ENCODE measurements at places on chromosomes 3 and 15. TPM values are rescaled to one million over a fixed set of nuclear protein-coding genes. Genes with fewer than 3 reads are reported as not detected.

Gene CLK3
- total RNA-seq: 74.6 TPM

Gene TRAK1
- total RNA-seq: 47.8 TPM

Gene CEP152
- total RNA-seq: 10.1 TPM

Gene ST3GAL6
- total RNA-seq: 10.8 TPM

Gene OR5K2
- not detected for total RNA-seq

Gene GOLGA6D
- total RNA-seq: not detected

Gene CCDC54
- total RNA-seq: not detected

Gene CCR8
- not detected for total RNA-seq

Gene TNFSF10
- 25.3 TPM for total RNA-seq

Gene TUSC7
- total RNA-seq: not detected

Gene GNAT1
- total RNA-seq: not detected

Gene CEP19
- 2.9 TPM for total RNA-seq

DNA sequence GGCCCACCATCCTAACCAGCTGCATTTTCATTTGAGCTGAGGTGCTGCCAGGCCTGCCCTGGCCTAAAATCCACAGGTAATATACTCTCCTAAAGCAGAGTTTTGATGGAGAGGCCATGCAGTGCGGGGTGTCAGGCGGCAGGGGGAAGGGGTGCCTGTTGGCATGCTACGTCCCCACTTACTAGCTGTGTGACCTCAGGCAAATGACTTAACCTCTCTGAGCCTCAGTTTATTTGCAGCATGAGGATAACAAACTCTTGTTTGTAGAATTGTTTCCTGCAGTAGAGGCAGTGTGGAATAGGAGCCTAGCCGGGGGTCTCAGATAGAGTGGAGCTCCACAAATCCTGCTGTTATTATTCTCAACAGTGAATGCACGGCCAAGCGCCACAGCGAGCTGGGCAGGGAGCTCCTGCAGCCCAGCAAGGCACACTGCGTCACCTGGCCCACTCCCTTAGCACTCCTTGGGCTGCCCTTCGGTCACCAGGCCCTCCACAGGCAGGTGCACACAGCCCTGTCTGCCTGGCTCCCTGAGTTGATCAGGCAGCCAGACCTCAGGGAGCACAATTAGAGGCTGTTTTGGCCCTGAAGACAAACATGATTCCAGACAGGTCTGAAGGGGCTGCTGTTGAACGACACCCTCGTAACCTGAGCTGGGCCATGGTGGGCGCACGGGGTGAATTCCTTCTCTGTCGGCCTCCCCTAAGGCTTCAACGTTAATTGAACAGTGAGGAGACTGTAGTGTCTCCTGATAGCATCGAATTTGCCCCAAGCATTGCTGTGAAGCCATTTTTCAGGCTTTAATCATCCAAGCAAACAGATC lies 248.8 kb upstream of the LYSMD4 start:
- no peak for DNase-seq

GRCh38 chr3:123318374-123318773 lies 116.6 kb downstream of the SEC22A start:
- no peak for DNase-seq

GRCh38 chr15:57527382-57528091 lies 64.2 kb upstream of the MYZAP start:
- no peak for DNase-seq

GRCh38 chr15:64597477-64597822 lies 137.1 kb downstream of the ZNF609 start:
- no peak for DNase-seq

- no peak for DNase-seq
Measured at GRCh38 chr15:40197434-40197833, 36.6 kb downstream of the BUB1B start.

- peak; percentile 31 for DNase-seq
Measured at GRCh38 chr15:96122077-96123027, 208.1 kb upstream of the NR2F2 start.

DNA sequence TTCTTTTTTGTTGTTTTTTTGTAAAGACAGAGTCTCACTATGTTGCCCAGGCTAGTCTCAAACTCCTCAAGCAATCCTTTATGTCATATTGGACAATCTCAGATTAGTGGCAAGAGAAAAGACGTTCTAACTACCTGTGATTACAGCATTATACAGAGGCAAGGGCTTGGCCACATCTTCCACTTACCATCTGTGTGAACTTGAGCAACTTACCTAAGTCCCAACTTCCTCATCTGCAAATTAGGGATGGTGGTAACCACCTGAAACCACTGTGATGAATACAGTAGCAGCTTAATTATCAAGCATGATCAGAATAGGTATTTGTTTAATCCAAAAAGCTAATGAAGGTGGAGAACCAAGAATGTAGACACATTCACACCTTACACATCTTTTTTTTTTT lies 16.1 kb downstream of the LRRC2 start:
- peak; percentile 8 for DNase-seq

- DNase-seq: no peak
Measured at GRCh38 chr3:72375237-72376076, 472.8 kb downstream of the SHQ1 start.

GRCh38 chr15:94844198-94844537 lies 612.8 kb downstream of the MCTP2 start:
- DNase-seq: no peak

- no peak for DNase-seq
Measured at GRCh38 chr3:172606021-172606420, 82.8 kb upstream of the TNFSF10 start.

DNA sequence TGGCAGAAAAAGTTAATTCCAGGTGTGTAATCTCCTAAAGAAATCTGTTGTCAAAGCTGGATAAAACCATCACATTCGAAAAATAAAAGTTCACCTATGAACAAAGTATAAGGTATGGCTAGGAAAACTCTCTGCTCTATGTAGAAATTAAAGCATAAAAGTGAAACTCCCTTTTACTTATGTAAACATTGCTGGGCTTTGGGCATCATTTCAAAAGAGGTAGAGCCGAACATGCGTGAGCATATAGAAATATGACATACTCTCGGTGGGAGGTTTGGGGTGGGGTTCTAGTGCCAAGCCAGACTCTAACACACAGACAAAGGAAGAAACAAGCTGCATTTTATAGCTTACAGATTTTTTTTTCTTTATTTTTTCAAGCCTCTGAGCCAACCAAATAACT lies 306.8 kb upstream of the ATP11B start:
- no peak for DNase-seq

GRCh38 chr15:35886765-35887164 lies 340.8 kb upstream of the DPH6 start:
- no peak for DNase-seq

GRCh38 chr15:45021348-45021747 lies 1.6 kb upstream of the SORD start:
- DNase-seq: no peak

- no peak for DNase-seq
Measured at GRCh38 chr3:161270991-161271390, 49.9 kb downstream of the NMD3 start.

- DNase-seq: no peak
Measured at GRCh38 chr3:2525968-2526367, 427.3 kb downstream of the CNTN4 start.

DNA sequence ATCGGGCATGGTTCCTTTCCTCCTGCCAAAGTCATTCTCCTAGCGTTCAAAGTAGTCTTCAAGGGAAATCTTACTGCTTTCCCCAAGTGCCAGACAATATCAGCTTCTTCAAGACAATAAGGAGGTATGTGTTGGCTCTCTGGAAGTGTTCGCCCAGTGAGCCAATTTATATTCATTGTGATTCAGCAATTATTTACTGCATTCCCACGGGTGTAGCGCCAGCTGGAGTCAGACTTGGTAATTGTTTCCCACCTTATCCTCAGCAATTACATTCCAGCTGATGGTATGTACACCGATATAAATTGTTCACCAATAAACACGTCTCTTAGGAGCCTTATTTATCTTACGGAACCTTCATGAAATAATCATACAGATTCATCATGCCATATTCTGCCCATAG lies 103.6 kb upstream of the CTNNB1 start:
- DNase-seq: no peak

DNA sequence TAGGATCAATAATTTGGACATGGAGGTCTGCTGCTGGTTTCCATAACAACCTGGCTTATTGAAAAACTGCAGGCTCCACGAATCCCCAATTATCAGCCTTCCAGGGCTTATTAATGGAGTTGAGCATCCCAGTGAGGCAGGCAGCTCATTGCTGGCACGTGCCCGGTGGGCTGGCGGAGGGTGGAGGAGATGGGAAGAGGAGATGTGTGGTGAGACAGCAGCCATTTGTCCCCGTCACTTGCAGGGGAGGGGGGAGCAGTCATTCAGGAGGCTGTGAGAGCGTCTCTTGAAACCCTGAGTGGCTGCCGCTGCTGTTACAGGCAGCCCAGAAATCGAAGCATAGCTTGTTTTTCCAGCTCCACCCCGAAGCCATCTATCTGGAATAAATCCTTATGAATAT lies 70.6 kb downstream of the GAP43 start:
- no peak for DNase-seq

GRCh38 chr3:118108769-118109168 lies 925.9 kb downstream of the IGSF11 start:
- no peak for DNase-seq

DNA sequence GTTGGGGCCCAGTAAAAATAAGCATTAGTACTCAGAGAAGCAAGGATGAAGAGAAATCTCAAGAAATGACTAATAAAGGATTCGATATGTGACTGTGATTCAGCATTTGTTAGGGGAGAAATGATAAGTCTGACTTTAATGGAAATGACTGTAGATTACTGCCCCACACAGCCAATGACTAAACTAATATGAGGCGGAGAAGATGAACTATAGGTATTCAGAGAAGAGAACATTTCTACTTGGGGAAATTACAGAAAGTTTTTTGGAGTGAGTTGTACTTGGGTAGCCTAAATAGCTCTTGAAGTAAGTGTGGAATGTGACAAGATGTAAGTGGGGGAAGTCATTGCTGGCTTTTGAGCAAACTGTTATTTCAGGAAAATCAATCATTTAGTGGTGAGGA lies 380.0 kb downstream of the PDCD6IP start:
- DNase-seq: no peak

DNA sequence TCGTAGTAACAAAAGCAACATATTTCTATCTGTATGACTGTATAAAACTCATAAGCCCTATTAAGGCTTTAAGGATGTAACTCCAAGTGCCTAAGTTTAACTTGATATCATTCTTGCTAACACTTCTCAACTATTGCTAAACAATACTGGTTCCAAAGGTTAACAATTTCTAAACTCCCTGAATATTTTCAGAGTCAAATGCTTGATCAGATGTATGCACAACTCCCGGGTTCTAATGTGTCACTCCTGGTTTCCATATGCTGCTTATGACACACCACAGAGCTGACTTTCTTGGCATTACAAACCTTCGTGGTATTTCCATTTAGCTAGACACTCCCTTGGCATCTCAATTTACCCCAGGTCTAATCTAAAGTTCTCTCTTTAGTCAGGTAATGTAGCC lies 26.3 kb downstream of the DZIP1L start:
- DNase-seq: no peak

DNA sequence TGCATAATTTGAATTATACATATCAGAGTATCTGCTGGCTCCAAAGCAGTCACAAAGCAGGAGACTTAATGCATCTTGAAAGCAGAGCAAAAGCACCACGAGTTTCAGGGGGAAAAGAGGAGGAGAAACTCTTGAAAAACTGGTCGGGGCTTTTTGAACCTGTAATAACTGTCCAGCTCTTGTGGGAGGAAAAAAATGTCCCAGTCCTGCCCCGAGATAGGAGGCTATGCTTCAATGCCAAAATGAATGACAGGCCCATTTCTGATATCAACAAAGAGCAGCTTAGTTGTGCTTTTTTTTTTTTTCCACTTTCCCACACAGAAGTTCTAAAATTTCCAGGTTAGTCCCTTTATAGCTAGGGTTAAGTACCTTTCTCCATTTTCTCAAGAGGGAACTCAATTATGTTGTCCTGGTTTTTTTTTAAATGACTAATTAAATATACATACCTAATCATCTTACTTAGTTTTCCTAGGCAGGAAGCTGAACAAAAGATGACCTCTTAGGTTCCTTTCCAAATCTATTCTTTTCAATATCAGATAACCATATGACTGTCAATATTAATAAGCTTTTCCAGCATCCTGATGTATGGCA lies 120.2 kb downstream of the TFDP2 start:
- DNase-seq: no peak

DNA sequence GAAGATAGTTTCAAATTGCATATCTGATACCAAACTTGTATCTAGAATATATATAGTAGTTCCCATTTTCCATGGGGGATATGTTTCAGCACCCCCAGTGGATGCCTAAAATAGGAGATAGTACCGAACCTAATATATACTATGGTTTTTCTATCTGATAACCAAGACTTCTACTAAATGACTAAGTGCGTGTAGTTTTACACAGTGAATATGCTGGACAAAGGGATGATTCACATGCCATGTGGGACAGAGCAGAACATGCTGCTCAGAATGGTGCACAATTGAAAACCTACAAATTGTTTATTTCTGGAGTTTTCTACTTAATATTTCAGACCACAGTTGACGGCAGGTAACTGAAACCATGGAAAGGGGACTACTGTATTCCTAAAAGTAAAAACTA lies 73.4 kb upstream of the TP63 start:
- no peak for DNase-seq

DNA sequence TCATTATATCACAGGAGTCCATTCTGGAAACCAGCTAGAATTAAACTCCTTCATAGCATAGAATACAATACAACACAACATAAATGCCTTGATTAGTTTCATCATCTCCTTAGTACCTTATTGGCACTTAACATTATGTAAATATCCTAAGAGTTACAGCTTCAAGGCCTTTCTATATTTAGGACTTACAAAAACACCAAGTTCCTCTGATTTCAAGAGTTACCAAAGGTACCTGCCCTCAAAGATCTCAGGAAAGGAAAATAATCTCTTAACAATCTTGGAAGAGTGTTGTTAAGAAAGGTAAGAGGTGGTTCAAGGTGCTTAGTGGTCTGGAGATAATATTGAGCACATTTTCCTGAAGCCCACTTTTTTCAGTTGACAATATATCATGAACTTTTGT lies 477.7 kb downstream of the IGSF11 start:
- no peak for DNase-seq

DNA sequence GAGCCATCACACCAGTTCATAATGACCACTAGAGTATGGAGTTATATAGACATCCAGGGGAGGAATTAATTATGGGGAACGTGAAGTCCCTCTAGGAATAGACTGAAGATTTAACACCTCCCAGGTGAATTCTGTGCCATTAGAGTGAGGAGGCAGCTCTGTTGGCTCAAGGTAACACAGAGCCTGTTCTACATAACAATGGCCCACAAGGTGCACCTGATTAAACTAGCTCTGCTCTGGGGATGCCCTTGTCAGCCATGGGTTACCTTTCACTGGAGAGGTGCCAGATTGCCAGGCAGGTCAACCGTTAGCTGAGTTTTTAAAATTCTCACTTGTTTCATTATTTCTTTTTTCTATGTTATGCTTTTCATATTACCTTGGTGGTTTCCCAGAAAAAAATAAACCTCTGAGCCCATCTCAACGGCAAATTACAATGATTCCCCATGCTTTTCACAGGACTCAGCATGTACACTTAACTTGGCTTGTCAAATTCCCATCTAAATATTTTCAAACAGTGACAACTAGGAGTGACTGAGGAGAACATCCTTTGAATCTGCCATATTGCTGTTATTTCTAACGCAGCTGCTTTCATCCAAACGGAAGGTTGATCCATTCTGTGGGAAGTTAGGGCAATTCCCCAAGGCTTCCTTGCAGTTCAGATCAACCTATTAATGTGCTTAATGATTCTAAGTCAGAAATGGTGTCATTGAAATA lies 512.9 kb downstream of the MCTP2 start:
- no peak for DNase-seq

Measured in esophagus muscularis mucosa (tissue), 4 donors.